ENCODE measurements at places on chromosomes 1 and 21.

GRCh38 chr1:62271134-62271533 is 48.1 kb downstream of the KANK4 start:
- DNase-seq = no peak

DNA sequence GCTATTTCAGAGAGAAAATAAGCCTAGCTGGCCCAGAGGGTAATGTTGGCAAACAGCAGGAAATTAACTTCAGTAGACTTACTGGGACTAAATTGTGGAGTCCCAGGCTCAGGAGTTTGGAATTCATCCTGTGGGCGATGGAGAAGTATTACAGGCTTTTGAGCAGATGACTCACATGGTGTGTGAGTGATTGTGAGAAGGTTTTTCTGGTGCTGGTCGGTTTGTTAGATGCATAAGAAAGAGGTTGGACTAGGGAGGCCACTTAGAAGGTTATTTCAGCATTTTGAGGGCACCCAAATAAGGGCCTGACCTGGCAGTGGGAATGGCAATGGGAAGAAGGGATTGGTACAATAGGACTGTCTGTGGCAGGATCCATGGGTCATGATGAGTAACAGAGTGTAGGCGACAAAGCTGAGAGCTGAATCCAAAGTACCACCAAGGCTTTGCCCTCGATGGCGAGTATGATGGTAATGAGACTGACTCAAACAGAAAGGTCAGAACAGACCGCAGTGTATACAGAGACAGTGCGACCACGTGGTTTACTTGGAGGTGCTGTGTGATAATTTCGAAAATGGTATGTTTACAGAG is 69.2 kb upstream of the KIF26B start:
- DNase-seq = no peak

GRCh38 chr21:34180826-34181359 is 107.5 kb downstream of the MRPS6 start:
- DNase-seq = no peak

DNA sequence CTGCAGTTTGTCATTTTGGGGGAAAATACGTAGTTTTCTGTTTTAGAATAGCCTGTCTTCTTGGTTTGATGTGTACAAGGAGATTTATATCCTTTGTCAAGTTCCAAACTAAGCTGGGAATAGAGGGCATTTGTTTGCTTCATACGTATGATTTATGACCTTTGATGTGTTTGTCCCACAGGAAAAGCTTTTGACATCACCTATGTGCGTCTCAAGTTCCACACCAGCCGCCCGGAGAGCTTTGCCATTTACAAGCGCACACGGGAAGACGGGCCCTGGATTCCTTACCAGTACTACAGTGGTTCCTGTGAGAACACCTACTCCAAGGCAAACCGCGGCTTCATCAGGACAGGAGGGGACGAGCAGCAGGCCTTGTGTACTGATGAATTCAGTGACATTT is 79.9 kb downstream of the LAMC1 start:
- no peak for DNase-seq

GRCh38 chr1:110452330-110452729 is 1.4 kb downstream of the PROK1 start:
- no peak for DNase-seq

DNA sequence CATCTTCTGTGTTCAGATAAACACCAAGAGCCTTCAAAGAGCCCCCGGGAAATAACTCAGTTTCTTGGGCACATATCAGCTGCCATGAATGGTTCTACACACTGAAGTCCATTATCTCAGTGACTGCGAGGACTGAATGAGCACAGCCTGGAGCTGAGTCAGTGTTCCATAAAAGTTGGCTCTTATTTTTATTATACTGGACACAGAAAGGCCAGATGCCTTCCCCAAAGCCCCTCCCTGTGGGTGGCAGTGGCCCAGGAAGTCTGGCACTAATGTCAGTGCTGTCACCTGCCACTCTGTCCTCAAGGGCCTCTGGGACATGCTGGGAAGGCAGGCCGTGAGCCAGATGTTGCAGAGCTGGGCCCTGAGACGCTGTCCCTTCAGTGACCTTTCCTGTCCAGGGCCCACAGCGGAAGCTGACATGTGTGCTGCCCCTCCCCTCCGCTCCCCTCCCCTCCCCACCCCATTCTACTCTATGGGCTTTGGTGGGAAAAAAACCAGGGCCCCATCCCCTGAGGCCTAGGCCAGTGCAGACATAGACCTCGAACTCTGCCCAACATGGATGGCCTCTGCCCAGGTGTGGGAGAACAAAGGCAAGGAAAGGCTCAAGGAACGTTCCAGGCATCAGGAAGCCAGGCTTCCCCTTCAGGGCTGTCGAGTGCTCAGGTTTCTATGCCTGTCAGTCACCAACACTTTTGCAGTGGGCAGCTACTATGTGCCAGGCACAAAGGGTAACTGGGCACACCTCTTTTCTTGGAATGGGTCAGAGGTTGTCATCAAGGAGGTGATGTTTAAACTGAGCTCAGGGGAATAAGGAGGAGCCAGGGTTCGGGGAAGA is 22.4 kb upstream of the NPPB start:
- no peak for DNase-seq

DNA sequence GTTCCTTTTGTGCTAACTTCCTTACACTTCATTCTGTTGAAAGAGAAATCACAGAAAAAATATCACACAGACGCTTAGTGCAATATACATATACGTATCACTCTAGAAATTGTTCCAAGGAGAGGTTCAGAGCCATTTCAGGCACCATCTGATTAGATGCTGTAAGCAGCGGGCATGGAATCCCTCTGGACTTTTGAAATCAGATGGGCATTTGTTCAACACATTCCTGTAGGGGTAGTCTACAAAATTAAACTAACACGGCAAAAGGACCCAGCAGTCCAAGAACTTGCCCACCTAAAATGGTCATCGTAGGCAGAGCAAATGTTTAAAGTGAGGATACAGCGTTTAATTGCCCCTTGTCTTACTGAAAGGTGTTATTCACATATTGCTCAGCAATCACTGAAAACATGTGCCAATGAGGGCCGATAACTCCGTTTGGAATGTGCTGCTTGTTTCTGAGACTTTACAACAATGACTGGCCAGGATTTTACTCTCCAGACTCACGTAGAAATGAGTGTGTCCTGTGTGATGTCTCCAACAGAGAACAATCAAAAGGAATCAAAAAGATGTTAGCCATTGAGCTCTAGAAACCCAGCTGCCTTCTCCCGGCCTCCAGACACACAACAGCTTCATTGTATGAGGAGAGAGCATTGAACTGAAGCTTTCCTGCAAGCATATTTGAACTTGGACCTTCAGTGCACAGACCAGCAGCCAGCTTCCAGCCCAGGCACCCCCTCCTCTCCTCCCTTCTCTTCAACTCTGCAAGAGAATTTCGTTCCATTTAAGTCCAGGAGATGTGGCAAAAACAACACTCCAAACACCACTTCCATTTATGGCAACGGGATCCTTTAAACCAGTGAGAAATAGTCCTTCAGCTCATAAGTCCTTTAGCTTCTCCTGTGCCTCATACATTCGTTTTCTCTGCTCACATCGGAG is 32.1 kb upstream of the ADORA3 start:
- no peak for DNase-seq

GRCh38 chr1:33335020-33335419 is 14.1 kb upstream of the A3GALT2 start:
- no peak for DNase-seq

- DNase-seq = no peak
Measured at GRCh38 chr1:214557952-214558735, 6.7 kb upstream of the PTPN14 start.

Measured in activated CD8-positive, alpha-beta memory T cell treated with anti-CD3 and anti-CD28 coated beads for 1 hour (primary cell).